ACHN (cell line): ENCODE measurements at places on chromosomes 2 and 18.

GRCh38 chr18:22387787-22388186 is 29.9 kb downstream of the CTAGE1 start:
- DNase-seq = no peak

DNA sequence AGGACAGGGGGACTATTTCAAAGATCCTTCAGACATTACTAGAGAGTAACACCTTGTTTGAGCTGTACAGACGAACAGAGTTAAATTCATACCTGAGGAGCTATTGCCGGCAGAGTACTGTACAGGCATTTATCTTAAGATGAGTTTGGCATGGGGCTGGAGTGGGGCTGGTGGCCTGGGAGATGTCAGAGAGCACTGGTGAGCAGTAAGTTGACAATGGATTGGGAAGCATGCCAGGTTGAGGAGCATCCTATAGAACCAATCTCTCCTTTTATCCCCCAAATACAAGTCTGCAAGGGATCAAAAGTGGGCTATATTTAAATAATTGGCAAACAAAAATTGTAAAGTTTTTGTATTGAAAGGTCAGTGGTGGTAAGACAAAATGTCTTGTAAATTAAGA is 58.6 kb downstream of the ADCYAP1 start:
- no peak for DNase-seq

- DNase-seq = no peak
Observed at GRCh38 chr2:73059106-73059505, 12.4 kb downstream of the SFXN5 start.

DNA sequence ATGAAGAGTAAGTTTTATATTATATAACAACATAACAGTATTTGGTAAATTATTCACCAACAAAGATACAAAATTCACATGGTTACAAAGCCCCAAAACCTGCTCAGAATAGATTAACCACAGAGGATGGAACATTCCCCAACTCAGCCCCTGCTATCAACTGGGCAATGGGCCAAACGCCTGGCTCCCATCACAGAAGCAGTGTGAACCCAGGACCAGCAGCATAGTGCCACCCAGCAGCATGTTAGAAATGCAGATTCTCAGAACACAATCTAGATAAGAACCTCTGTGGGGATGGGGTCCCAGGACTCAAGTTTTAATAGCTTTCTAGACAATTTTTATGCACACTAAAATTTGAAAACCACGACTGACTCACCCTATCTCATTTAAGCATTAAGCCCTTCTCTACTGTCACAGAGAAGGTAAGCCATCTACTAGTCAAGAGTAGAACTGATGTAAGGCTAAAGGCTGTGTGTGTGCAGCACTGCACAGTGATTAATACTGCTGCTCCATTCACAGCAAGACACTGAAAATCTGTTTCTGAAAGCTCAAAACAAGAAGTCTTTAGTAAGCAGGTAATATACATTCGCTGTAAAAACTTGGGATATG is 15.2 kb downstream of the AFG3L2 start:
- peak; percentile 20 for DNase-seq

DNA sequence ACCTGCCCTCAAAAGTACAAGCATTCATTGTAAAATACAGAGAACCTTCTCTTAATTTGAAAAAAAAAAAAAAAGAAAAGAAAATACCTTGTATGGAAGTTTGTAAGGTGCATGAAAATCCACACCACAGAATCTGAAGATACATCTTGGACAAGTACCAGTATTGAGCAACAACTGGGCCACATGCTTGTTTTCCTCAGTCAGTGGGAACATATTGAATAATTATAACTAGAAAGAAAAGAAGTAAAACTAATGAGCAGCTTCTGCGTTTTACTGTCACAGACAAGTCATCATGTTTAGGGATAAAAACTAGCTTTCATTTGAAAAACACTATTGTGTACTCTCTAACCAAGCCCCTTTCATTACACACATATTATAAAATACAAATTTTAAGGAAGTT is 5.8 kb upstream of the PEX13 start:
- no peak for DNase-seq

DNA sequence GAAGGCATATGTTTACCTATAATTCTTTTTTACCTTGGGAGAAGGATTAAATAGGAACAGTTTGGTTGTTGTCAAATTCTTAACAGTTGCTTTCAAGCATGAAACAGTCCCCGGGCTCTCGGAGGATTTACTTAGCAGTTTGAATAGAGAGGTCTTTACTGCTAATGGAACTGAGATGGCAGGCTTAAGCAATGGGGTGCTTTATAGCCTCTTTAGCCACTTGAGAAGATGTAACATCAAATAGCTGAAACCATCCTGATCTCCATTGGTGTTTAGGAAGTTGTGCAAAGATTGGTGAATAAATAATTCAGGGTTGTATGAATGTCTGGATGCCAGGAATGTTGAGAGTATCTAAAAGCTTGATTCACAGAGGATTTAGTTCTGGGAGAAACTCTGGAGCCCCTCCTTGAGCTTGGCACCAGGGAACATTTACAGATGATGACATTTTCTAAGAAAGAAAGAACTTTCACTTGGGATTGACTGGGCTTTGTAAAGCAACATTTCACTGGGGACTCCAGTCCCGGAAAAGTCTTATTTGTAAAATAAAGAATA is 51.9 kb downstream of the PTPRM start:
- DNase-seq = no peak

DNA sequence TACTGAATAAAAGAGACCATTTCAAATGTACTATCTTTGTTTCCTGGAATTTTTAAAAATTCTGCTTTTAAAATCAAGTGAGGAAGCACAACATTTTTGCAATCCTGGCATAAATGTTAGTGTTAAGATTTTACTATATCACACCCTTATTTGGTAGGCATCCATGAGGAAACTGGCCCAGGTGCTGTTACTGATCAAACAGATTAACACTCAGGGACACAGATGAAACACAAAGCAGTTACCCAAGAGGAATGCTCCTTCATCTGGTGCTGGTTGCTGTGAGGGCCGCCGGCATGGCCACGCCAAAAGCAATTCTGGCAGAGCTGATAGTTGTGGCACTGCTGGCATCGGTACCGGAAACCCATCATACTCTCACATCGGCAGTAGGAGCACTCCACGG is 96.8 kb downstream of the DTNB start:
- no peak for DNase-seq

- DNase-seq = peak; percentile 45
Observed at GRCh38 chr2:56008661-56009431, 85.3 kb upstream of the EFEMP1 start.

GRCh38 chr2:63059793-63060471 is 9.3 kb downstream of the OTX1 start:
- peak; percentile 48 for DNase-seq
